Stimulated activated naive CD4-positive, alpha-beta T cell (primary cell): ENCODE measurements at places on chromosomes 5 and 9.

- DNase-seq = no peak
These were observed 26.4 kb downstream of the UTP15 start for GRCh38 chr5:73591698-73592501.

DNA sequence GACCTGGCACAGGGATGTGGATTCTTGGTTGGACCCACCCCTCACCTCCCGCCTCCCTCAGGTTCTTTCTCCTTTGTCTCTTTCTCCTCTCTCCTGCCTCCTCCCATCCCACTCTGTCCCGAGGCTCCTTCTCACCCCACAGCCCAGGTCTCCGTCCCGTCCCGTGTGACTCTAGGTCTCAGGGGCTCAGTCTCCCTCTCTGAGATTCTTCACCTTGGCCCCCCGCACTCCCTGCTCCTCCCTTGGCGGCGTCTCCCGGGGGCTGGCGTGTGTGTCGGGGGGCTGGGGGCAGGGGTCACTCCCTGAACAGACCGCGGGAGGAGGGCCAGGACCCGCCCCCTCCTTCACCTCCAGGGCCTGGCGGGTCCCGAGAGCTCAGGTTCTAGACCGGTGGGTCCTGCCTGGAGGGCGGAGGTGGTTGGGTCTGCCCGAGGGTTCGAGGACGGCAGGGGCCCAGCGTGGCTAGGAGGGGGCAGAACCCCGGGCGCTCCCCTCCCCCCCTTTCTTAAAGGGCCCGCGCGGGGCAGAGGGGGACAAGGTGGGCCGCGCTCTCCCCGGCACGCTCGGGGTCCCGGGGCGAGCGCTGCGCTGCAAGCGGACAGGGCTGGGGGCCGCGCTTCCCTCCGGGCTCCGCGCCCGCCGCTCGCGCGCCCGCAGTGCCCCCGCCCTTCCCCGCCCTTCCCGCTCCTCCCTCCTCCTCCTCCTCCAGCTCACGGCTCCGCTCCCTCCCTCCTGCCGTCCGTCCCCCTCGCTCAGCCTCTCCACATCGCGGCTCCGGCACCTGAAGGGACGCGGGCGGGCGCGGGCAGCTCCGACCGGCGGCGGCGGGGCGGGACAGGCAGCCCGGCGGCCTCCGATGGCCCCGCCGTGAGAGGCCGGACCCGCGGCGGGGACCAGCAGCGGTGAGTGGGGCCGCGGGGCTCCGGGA is at the start of gene PSD2:
Gene PSD2, plus strand, starts transcription at position 735 of the 928 bp plus-strand sequence. CDS start 13,633 bp downstream, outside the sequence.
- no peak for DNase-seq

- DNase-seq = no peak
These were observed 62.0 kb upstream of the PHF24 start for GRCh38 chr9:34896112-34896511.

DNA sequence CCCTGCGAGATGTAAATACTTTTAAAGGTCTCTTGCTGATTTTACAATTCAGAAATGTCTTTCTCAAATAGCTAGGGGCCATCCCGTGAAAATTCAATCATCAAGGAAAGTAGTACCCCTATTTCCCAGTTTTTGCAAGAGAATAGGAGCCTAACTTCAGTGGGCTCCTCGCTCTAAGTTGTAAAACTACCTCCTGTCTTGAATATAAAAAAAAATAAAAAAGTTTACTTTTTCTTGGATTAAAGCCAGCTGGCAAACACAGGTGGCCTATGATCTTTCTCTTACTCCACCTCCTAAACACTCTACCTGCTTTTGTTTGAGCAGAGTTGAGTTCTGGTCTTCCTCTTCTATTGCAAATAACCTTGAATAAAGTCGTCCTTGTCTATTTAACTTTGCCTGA is 79.4 kb downstream of the SLCO4C1 start:
- DNase-seq = no peak

GRCh38 chr5:15386122-15386521 is 113.9 kb upstream of the FBXL7 start:
- DNase-seq = no peak

DNA sequence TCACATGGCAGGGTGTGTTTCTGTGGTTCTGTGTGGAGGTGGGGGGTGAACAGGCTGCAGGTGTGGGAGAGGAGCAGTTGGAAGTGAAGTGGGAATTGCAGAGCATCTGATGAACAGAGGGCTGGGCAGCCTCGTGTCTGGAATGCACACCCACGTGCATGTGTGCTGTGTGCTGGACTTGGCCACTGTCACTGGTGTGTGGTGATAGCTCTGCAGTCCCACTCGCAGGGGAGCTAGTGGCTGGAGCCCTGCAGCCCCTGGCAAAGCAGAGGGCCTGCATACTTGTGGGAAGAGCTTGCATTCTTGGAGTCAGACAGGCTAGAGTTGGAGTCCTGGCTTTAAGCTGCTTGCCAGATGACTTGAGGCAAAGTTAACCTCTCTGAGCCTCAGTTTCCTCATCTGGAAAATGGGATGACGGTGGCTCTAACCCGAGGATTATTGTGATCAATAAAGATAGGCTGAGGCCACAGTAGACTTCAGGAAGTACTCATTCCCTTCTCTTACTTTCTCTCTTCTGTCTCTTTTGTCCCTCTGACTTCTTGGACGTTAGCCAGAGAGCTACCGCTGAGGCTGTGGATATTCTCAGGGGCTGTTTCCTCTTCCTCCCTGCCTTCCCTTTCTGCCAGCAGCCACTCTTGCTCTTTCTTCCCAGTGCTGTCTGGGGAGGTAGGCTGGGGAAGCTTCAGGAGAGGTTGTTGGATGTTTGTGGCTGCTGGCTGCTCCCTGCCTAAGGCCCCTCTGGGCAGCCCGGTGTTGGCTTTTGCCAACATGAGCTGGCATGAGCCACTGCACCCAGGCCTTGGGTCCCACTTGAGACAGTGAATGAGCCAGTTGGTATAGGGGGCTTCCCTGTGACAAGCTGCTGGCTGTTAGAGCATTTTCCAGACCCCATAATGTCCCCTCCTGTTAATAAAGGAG is 18.3 kb downstream of the PSAT1 start:
- no peak for DNase-seq

GRCh38 chr9:133147412-133148198 is 16.1 kb downstream of the GBGT1 start:
- peak; percentile 75 for DNase-seq

- no peak for DNase-seq
These were observed 1262.2 kb downstream of the EFNA5 start for GRCh38 chr5:106408570-106408969.

GRCh38 chr9:38294220-38294960 is 98.1 kb upstream of the ALDH1B1 start:
- DNase-seq = no peak

- DNase-seq = no peak
These were observed 60.3 kb downstream of the CXXC5 start for GRCh38 chr5:139708434-139708861.
